Tibial artery (tissue), 4 donors: ENCODE measurements at places on chromosomes 3 and 15.
A peak's percentile ranks its signal among the peaks of the same experiment; 100 is the strongest.

- no peak for DNase-seq
Observed at GRCh38 chr3:101535221-101535620, 22.2 kb upstream of the SENP7 start.

- peak; percentile 52 for DNase-seq
Observed at GRCh38 chr3:123072152-123072551, 5.3 kb downstream of the PDIA5 start.

DNA sequence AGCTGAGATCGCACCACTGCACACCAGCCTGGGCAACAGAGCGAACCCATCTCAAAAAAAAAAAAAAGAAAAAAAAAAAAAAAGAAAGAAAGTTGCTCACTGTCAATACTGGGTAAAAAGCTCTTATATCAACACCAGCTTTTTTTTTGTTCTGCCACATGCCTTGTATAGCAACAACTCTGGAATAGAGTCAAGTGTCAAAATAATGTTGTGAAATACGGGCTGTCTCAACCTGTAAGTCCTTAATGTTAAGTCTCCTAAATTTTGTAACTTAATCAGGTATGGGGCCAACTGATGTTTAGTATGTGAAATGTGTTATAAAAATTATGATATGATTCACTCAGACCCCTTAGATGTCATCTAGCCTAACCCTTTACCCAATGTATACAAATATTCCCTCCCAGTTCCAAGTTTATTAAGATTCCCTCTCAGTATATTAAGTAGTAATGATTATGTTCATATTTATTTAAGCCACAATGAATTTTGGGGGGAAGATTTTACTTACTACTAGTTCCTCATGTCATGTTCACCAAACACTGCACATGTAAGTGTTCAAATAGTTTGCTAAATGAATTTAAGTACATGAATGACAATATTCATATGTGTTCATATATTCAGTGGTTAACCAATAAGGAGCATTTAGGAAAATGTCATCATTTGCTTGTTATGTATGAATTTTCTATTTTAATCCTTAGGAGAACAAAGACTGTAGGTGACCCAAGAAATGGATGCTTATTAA, 52.2 kb downstream of the GPR160 start:
- DNase-seq: no peak

DNA sequence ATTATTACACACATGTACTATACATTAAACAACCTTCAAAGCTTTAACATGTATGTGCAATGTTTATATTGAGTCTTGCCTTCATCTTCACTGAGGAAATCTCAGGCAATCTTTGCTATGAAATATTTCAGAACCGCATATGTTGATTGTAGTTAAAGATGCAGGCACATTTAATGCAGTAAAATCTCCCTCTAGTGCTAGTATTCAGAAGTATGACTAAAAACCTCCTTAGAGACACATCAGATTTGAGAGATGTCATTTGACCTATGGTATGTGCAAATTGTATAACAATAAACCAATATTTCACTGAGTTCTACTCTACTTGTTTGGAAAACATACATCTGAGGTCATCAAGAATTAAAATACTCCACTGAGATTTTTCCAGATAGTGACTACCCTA, 123.8 kb upstream of the C15orf61 start:
- no peak for DNase-seq

- DNase-seq: no peak
Observed at GRCh38 chr15:50234764-50235163, 30.8 kb downstream of the HDC start.

DNA sequence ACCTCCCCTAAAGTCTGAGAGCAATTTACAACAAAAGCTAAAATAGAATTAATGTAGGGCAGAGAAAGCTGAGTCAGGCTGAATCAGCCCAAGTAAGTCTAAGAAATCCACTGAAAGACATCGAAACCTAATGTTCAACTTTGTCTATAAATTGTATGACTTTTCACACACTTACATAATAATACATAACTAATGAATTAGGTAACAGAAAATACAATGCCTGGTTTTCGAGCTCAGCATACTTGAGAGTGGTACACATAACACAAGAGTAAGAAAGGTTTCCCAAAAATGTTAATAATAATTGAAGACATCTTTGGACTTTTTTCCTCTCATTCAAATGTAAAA, 55.3 kb upstream of the VGLL4 start:
- no peak for DNase-seq

DNA sequence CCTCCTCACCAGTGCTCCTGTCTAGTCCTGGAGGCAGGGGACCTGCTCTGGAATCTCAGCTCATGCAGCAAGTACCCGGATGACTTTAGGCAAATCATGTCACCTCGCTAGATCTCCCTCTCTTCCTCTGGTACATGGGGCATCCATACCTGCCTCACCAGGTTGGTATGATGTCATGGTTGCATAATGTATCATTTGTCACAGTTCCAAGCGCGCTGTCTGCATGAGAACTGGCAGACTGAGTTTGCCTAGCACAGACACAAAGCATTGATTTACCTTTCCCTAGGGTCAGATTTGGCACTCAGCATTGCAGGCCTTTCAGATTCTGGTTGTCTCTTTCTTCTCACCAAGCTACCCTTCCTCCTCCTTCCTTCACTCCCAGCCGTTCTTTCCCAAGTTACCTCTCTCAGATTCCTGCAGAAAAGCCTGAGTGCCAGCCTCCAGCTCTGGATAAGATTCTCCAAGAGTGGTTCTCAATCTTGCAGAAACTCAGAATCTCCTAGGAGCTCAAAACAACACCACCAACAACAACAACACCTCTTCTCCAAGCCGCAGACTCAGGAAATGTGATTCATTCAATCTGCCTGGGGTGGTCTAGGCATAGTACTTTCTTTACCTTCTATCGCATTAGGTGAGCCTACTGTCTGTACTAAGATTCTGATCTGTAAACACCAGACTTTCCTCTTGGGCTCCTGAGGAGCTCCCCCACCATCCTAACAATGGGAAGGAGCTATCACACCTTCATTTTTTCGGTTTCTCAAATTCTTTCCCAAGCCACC, 29.5 kb downstream of the FAM43A start:
- no peak for DNase-seq

GRCh38 chr3:27675287-27675686, 46.8 kb downstream of the EOMES start:
- DNase-seq: no peak
